ENCODE measurements at places on chromosomes 2 and 18.

DNA sequence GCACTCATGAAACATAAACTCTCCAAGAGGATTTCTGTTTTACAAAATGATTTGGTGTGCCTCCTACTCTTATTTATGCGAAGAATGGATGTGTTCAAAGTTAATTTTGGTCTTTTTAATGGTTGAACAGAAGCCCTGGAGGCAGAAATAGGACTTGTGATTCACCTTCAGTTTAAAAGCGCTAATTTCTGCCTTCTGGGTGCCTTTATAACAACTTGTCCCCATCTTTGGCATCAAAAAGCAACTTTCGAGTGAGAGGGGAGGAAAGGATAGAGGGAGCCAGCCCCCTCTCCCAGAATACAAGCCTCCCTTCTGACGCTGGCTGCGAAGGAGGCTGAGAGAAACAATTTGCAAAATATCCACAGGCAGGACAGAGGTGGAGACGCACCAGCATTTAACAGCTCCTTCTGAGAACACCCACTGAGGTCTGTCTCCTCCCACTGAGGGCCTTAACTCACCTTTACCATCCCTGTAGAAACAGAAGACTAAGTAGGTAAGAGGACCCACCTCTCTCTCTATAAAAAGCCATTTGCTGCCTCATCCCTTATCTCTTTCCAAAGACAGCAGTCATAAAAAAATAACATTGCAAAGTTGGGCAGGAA, 24.3 kb upstream of the BCL11A start:
- no peak for ATAC-seq

- no peak for ATAC-seq
Measured at GRCh38 chr2:62296034-62296831, 100.3 kb downstream of the B3GNT2 start.

GRCh38 chr2:47301277-47301618, 101.7 kb upstream of the MSH2 start:
- no peak for ATAC-seq

DNA sequence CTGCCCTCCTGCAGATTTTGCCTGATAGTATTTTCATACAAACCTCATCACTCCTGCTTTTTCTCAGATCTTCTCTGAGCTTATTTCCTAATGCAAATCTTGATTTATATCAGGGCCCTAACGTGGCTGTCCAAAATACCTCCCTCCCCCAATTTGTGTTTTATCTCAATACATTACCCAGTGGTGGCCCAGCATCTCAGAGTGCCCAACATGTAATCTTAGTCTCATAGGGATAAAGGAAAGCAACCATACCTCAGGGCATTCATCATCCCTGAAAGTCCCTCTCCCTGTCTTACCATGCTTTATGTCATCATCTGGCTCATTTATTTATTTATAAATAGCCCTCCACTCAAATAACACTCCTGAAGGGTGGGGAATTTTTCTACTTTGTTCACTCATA, 135.3 kb downstream of the SLC8A1 start:
- no peak for ATAC-seq

GRCh38 chr2:155907211-155907610, 425.3 kb downstream of the NR4A2 start:
- no peak for ATAC-seq

DNA sequence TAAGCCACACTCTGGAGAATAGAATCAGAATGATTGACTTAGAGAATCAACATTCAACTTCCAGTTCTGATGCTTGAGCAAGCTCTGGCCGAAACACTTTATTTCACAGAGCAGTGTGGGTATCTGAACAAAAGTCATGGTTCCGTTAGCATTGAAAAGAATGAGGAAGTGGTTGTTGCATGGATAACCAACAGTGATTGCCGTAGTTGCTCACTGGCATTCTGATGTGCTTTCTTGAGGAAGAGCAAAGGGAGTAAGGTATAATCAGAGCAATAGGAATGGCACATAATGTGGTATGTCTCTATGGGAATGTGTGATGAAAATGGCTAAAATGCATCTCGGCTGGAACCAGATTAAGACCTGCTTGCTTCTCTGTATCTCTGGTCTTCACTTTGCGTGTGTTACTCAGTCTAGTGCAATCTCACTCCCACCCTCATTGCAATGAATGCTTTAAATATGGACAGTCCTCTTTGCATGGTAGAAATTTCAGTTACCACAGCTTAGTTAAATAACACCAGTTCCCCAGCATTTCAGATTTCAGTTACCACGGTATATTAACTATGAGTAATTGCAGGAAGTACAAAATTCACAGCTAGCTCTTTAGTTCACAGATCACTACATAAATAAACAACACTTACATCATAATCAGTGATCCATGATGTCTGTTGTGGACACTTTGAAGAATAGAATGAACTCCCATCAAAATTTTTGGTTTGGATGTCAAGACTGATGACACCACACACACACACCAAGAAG, 7.8 kb upstream of the RAB12 start:
- no peak for ATAC-seq

DNA sequence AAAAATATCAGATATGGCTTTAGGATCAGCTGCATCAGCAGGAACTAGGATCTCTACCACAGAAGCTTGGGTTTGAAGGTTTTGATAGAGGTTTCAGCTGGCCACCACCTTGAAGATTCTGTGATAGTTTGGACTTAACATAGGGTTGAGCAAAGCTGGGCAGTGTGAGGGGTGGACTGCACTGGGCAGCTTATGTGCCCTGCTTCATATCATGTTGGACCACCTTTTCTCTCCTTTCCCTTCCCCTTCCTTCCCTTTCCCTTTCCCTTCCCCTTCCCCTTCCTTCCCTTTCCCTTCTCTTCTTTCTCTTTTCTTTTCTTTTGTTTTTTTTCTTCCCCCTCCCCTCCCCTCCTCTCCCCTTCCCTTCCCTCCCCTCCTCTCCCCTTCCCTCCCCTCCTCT, 196.3 kb upstream of the CXCR4 start:
- ATAC-seq: no peak

- ATAC-seq: no peak
Measured at GRCh38 chr2:201932511-201932910, 101.1 kb upstream of the FZD7 start.

DNA sequence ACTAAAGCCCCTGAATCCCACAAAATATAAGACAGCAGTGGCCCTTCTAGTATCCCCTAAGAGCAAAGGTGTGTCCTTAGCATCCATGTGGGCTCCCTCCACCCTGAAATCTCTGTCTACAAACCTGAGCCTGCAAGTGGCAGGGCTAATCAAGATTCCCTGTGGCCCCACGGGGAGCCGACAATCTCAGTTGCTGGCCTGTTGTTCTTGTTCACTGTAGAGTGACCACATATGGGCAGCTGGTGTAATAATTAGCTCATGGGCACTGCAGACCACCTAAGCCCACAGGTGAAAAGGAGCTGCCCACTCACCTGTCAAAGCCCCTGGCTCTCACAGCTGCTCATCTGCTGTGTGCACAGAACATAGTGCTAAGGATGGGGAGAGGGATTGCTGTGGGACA, 102.3 kb downstream of the MRO start:
- ATAC-seq: no peak

DNA sequence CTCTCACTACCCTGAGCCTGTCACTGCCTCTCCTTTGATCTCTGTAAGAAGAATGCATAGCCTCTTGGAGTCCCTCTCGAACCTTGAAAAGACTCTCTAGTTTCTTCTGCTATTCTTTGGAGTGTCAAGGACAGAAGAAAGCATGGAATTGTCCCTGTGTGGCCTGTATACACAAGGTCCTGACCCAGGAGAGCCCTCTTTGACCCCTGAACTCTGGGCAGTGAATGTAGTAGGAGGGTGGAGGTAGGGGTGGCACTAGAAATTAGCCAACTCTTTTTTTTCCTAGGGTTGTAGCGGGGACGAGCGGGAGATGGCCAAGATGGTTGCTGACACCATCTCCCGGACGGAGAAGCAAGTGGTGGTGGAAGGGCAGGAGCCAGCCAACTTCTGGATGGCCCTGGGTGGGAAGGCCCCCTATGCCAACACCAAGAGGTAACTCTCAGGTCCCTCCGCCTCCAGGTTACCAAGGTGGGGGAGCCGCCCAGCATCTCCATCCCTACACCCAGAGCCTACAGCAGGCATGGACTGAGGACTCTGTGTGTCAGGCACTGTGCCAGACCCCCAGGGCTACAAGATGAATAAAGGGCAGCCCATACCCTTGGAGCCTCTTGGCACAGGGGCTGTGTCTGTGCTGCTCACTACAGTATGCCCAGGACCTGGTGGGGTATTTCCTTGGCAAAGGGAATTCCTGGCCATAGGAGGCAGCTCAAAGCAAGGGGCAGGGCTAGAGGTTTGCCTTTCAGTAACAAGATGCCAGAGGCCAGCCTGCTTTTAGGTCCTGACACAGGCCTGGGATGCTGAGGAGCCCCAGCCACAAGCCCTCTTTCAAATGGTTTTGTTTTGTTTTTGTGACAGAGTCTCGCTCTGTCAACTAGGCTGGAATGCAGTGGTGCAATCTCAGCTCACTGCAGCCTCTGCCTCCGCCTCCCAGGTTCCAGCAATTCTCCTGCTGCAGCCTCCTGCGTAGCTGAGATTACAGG, 16.4 kb downstream of the VIL1 start:
- no peak for ATAC-seq

DNA sequence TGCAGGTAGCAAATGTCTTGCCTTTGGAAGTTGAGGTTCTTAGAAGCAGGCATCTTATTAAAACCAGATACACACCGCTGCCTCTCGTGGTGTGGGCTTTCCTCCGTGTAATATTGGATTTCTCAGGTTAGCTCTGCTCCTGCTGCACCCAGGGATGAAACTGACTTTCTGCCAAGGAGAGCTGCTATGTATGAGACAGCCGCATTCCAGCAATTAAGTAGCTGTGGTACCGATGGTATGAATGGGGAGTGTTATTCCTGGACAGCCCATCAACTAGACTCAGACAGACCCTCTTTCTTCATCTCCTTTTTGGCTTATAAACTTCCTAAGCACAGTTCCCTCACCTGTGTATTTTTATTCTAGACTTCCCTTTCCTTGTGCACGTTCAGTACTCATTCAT, 6.8 kb upstream of the EHD3 start:
- no peak for ATAC-seq

GRCh38 chr2:186575302-186575701, 14.6 kb upstream of the ITGAV start:
- peak; percentile 81 for ATAC-seq

GRCh38 chr2:28915939-28916338, 21.5 kb downstream of the WDR43 start:
- no peak for ATAC-seq

GRCh38 chr2:205646680-205647079, 35.6 kb upstream of the NRP2 start:
- no peak for ATAC-seq

DNA sequence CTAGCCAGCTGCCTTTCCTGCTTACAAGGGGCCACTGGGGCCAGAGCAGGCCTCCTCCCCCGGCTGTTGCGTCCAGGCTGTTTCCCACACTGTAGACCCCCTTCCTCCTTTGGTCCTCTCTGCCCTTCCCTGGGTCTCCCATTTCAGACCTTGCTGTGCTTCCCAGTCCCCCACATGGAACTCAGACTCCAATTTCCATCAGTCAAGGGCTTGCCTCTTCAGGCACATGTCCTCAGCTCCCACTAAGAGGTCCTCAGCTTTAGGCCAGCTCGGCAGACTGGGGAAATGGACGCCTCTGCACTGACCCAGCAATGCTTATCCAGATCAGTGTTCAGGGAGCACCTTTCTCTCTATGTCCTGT, 98.0 kb upstream of the BZW1 start:
- ATAC-seq: peak; percentile 0

DNA sequence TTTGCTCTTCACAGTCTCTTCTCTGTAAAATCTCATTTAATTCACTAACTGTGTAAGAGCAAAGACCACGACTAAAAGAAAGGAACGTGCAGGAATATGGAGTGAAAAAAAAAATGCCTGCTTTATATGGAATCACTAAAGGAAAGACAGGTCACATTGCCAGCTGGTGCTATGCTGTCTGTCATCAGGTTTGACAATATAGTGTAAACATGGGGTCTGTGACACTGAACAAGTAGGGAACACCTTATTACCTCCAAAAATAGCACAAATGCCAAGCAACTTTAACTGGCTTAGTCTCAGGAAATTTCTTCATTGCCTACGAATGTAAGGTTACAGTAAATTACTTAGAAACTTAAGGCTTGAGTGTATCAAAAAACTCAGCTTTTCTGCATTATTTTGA, 364.5 kb upstream of the LINC00305 start:
- ATAC-seq: no peak

- no peak for ATAC-seq
Measured at GRCh38 chr2:144152817-144153271, 367.1 kb downstream of the ZEB2 start.

Data from activated T-helper 17 cell treated with anti-CD3 and anti-CD28 coated beads, Interleukin-2, amount 50 U/mL, for 72 hours (primary cell).